ENCODE measurements at places on chromosomes 4 and X.

DNA sequence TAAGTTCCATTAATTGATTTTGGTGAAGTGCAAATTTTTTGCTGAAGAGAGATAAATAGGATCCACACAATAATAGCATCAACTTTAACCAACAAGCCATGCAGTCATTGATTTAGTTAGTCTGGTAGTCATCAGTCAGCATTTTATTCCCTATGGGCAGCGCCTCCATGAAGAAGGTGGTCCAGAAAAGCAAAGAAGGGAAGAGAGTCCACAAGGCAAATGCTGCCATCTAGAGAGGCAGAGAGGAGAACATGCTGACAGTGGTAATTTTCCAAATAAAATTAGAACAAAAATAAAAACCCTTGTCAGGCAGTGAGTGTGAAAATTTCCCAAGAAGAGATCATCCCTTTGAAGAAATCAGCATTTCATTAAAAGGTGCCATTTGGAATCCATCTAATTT lies 366.7 kb upstream of the FAM241A start:
- no peak for DNase-seq

GRCh38 chr4:177485528-177485927 lies 43.3 kb upstream of the AGA start:
- no peak for DNase-seq

DNA sequence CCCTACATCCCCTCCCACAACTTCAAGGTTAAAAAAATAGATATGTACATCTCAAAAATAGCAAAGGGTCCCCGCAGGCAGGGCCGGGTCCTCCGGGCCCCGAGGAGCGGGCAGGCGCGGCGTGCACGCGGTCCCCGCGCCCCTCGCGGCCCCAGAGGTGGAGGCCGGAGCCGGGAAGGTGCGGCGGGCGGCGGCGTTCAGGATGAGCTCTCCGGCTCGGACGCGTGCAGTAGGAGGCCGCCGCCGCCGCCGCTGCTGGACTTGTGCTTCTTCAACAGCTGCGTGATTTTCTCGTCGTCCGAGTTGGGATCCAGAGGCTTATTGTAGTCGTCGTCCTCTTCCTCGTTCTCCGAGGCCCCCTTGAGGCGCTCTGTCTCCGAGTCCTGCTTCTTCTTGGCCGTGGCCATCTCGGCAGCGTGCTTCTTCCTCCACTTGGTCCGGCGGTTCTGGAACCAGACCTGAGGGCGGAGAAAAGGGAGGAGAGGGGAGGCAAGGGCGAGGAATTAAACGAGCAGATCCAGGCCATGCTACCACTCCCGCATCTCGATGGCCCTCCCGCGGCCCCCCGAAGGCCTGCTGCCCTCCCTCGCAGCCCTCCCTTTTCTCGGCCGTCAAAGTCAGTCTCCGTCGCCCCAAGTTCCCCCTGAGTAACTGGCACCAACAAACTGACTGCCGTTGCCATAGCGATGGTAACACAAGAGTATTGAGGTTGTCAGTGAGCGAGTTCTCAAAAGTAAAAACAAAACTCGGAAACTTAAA lies 5.8 kb downstream of the NKX6-1 start:
- DNase-seq, result no peak

DNA sequence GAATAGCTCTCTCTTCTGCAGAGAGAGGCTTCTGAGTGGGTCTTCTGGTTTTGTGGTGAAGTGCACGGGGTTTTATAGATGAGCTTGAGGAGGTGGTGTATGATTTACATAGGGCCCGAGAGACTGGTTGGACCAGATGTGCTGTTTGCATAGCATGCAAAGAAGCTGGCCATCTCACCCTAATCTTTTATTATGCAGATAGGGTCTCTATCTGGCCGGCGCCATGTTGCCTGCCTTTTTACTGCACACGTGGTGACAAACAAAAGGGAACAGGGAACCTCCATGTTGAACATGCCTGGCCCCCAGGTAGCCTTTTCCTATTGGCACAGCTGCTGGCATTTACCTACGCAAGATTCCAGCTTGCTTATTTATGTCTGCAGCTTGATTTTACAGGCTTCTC lies 473.3 kb upstream of the FAM47C start:
- DNase-seq, result no peak

DNA sequence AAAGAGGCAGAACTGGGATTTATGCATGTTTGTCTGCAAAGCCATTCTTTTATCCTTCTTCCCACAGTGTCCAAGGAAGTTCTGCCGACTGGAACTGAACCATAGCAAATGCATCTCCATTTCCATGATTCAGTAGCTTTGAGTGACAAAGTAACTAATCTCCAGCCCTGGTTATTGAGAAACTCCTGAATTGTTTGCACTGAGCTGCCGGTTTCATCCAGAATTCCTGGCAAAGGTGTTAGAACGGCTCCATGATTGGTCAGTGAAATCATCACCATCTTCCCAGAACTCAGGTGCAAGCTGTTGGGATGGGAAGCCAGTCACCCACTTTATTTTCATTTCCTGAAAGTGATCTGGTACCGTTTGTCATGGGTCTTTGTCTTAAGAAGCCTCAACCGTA lies 47.0 kb upstream of the SLC34A2 start:
- no peak for DNase-seq

GRCh38 chr4:147788791-147789190 lies 56.9 kb downstream of the ARHGAP10 start:
- DNase-seq, result no peak

DNA sequence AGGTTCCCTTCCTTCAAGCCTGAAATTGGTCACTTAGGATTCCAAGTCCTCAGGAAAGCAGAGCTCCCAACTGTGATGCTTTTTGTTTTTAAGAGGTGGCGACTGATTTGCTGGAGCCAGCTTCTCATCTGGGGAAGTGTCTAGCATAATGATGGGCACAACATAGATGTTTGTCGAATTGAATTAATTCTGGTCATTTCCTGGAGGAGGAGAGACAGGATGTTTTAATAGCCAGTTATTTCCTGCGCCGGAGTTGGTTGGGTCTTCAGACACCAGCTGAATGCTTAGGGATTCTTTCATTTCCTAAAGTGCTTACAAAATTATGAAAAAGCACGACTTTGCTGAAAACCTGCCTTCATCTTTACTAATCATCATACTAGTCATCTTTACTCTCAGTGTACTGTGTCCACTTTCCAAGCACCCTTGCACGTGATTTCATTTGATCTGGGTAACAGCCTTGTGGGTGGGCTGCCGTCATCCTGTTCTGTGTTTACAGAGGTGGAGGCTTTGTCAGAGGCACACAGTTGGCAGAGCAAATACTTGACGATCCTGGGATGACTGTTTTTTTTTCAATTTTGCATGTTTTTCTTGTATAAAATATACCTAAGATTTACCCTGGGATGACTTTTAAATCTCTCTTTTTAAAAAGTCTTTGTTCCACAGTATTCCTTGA lies 49.5 kb downstream of the RGS12 start:
- no peak for DNase-seq

DNA sequence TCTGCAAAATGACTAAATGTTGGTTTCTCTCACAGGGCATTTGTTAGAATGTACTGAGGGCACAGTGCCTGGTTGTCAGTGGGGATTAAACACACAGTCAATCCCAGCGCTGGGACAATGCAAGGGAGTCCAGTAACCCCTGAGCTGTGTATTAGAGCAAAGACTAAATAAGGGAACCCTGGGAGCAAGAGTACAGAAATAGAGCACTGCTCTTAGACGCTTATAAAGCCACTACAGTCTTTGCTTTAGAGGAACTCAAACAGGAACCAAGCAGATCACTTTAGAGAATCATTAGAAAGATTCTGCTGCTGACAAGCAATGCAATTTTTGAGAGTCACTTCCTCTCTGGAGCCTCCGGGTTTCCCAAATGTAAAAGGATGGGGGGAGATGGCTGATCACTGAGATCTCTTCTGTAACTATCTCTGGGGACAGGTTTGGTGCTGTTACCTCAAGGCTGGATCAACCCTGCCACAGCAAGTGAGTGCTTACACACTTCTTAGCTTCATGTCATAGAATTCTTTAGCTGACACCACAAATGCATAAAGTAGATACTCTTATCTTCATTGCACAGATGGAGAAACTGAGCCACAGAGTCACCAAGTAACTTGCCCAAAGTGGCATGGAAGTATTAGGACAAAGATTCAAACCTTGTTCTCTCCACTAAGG lies 137.8 kb upstream of the CPEB2 start:
- no peak for DNase-seq

DNA sequence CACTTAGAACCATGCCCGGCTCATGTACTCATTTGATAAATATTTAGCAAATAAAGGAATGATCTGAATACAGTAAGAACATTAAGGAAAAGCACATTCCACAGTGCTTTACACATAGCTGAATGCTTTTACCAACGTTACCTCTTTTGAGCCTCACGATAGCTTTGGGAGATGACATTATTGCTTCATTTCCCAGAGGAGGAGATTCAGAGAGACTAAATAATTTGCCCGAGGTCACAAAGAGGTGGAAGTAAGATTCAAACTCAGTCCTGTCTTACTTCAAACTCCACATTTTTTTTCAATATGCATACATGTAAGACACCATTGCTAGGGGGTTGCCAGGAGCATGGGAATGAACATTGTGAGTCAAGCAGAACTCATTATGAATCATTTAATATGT lies 538.5 kb downstream of the BCOR start:
- no peak for DNase-seq

- DNase-seq, result no peak
Observed at GRCh38 chrX:140087875-140088274, 122.6 kb upstream of the CXorf66 start.

DNA sequence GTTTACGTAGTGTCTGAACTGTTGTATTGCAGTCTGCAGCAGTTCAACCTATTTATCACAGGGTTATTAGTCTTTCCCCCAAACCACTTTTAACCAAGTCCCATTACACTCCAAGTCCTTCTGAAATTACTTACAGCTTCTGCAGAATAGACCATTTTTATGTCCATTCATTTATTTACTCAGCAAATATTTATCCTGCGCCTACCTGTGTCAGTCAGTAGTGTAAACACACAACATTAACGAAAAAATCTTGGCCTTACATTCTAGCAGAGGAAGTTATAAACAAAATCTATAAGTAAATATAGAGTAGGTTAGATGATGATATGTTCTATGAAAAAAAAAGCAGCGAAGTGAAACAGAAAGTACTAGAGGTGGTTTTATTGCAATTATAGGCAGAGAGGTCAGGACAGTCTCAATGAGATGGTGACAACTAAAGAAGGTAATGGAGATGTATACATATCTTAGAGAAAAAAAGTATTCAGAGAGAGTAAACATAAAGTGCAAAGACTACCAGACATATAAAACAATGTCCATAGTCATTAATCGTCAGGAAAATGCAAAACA lies 534.7 kb downstream of the KCNIP4 start:
- no peak for DNase-seq

GRCh38 chrX:132219343-132219768 lies at the start of gene RAP2C:
RAP2C (minus strand) TSS chrX:132219447; CDS start chrX:132217268, 2,179 bp downstream.
- DNase-seq, result peak; percentile 54

GRCh38 chr4:12492730-12493393 lies 991.3 kb downstream of the RAB28 start:
- DNase-seq, result no peak

DNA sequence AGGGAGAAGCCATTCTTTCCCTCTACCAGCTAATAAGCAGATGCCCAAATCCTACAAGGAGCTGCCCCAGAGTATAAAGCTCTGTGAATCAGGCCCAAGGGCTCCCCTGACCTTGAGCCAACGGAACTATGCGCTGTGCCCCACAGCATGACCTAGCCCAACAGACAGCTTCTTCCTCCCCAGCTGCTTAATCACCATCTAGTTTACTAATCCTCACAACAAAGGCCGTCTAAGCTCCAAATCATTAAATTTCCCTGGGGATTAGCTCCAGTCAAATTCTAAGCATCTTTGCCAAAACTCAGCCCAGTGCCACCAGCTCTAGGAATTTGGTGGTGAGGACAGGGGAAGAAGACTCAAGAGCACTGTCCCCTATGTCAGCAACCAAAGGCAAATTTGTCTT lies 113.1 kb downstream of the SHROOM4 start:
- DNase-seq, result no peak

GRCh38 chrX:6505960-6506359 lies 29.0 kb downstream of the VCX3A start:
- DNase-seq, result no peak

DNA sequence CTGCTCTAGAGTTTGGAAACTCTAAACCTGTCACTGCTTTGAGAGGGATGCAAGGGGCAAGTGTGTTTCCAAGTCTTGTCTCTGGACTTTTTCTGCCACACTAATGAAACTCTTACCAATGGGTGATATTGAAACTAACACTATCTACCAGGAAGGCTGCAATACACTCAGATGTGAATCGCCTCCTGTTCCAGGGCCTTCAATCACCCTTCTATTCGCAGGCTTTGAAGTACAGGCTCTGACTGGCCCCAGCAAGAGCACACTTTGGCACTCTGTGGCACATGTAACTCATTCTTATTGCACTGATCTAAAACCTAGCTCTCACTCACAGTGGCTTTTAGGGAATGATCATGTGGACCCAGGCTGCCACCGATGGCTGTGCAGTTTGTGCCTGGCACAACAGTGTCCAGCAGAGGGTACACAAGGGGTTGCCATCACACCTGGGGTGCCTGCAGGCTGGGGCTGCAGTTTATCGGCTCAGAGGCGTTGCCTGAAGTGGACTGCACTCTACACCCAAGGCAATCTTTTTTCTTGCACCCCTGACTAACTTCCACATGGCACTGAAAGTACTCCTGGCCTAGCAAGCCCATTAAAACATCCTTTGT lies 210.8 kb downstream of the MGST2 start:
- no peak for DNase-seq

DNA sequence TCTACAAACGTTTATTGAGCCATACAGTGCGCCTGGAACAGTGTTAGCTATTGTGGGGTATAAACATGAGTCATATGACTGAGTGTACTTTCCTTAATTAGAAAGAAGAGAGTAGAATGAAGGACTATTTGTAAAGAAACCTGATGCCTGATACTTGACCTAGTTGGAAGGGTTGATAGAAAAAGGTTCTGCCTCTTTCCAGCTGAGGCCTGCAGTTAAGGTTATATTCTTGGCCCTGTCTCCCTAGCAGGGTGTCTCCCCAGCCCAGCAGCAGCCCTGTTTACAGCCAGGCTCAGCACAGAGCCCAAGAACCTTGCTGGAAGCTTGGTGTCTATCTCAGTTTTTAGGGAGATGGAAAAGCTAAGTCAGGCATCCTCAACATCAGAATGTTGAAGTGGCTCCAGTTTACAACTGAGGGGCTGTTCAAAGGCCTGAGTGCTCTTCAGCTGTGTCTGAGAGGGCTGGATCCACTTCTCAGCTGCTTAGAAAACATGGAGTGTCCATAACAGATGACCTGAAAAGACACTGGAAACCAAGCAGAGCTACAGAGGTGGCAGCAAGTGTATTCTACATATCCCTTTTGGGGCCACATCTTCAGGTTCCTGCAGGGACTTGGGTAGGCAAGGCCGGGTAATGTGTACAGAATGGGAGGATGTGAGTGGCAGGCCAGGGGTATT lies 21.6 kb downstream of the NYX start:
- no peak for DNase-seq

DNA sequence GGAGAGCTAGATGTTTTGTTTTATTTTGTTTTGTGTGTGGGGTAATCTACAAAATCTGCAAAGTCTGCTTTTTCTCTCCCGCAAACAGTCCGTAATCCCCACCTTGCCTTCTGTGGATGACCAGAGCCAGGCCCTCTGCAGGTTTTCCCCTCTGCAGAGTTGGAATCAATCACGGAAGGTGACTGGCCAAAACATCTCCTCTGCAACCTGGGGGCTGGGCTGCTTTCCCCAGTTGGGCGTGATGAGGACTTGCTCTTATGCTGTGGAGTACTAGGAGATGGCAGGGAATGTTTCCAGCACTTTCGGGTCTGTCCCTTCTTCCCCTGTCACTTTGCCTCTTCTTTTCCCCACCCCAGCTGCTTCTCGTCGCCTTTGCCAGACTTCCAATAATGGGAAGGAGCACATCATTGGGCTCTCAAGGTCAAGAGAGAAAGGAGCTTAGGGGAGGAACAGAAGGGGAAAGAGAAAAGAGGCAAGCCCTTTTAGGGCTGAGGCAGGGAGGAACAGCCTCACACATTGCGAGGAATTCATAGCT lies 1.1 kb downstream of the TMEM35A start:
- no peak for DNase-seq

- no peak for DNase-seq
Observed at GRCh38 chr4:141563723-141564122, 72.7 kb upstream of the IL15 start.
